NCI-H524 treated with DMSO at 0.1 percent for 48 hours (cell line): ENCODE measurements at places on chromosomes 7 and 10.

DNA sequence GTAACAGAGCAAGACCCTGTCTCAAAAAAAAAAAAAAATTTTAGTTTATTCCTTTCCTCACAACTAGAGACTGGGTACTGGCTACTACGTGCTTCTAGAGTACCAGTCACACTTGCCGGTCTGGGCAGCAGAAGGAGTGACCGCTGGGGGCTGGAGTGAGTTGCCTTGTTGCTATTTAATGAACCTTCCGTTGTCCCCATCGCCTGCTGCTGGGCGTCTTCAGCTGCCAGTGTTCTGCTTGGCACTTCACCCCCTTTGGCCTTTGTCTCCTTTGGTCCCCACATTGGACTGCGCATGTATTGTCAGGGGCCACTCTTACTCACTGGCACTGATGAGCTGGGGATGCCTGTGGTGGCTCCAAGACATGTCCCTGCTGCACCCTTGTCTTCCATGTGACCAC is 110.6 kb downstream of the CLEC2L start:
- no peak for DNase-seq

DNA sequence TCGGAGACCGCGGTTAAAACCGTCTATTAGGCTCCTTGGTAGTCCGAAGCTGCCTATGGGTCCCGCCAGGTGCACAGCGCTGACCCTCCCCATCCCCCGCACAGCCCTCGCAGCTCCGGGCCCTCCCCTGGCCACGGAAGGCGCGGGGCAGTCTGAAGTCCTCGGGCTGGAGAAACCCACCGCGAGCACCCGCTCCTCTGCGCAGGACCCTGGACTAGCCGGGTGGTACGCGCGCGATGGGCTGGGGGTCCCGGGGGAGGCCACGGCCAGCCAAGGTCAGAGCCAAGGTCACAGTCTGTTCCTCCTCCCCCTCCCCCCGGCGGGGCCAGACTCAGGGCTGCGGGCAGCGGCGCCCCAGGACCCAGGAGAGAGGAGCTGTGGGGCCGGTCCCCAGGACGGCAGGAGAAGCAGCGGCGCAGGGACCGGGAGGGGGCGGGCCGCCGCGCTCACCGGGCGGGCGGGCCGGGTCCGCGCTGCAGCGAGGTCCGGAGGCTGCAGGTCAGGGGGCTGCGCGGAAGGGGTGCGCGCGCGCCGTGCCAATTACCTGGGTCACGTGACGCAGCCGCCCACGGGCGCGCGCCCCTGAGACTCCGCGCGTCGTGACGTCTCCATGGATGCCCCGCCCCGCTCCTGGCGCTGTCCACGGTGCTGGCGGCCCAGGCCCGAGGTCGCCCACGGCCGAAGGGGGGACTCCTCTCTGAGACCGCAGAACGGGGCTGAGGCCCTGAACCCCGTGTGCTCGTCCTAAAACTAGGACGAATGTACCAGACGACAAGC is at the start of gene OGDHL:
Gene OGDHL, minus strand, starts transcription at position 535 of the 777 bp plus-strand sequence. CDS start 3,731 bp downstream, outside the sequence.
- DNase-seq, result no peak

DNA sequence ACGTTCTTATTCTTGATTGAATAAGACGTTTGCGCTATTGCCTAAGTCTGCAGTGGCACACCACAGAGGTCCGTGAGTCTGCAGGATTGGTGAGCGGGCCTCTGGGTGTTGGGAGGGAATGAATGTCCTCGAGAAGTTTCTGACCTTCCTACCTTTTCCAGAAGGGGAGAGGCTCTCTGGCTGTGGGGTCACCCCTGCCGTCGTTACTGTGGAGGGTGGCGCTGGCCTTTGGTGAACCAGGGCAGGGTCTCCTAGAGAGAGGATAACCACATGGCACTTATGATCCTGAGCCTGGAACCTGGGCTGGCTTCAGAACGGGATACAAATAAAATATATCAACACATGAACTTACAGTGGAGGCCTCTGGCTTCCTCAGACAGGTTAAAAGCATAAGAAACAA is 13.8 kb downstream of the IL15RA start:
- DNase-seq, result no peak

GRCh38 chr7:121072826-121073225 is 84.3 kb downstream of the CPED1 start:
- no peak for DNase-seq

DNA sequence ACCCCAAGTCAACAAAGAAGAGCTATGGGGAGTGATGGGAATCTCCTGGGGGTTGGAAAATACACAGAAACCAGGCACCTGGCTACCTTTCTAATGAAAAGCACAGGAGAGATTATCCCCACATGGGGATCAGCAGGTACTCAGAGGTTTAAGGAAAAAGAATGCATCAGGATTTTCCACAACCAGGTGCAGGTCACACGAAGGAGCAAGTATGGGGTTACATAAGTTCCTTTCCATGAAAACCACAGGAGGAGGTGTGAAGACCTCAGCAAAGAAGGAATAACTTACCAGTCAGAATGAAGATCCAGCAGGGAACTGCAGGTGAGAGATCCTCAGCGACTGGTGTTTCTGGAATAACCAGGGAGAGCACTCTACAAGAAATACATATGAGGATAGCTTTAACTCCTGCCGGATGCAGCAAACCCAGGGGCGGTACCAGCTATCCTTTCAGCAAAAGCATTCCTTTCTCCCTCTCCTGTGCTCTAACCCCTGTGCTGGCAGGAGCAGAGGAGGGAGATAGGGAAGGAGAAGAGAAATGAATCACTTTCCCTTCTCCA is 116.7 kb upstream of the TMEM106B start:
- no peak for DNase-seq

- DNase-seq, result no peak
Measured at GRCh38 chr10:30247704-30248103, 101.4 kb downstream of the MTPAP start.

DNA sequence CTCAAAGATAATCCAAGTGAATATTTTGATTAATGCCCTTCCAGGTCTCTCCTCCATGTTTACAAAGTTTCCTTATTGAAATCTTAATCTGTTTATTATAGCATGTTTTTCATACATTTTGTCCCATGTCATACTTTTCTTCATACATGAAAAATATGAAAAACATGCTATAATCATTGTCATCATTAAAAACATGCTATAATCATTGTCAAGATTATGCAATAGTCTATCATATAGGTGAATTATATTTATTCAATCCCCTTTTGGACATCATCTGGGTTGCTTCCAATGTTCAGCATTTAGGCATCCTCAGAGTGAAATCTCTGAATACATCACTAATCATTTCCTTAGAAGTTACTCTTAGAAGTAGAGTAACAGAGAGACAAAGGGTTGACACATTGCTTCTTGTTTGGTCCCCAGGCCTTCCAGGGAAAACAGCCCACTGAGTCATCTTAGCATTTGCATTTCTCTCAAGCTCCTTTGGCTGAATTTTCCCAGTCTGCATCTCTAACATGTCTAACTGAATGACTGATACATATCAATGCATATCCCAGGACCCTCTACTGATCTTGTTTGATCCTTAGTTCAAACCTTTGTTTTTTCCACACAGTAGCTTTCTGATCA is 87.0 kb downstream of the SGMS1 start:
- DNase-seq, result no peak

DNA sequence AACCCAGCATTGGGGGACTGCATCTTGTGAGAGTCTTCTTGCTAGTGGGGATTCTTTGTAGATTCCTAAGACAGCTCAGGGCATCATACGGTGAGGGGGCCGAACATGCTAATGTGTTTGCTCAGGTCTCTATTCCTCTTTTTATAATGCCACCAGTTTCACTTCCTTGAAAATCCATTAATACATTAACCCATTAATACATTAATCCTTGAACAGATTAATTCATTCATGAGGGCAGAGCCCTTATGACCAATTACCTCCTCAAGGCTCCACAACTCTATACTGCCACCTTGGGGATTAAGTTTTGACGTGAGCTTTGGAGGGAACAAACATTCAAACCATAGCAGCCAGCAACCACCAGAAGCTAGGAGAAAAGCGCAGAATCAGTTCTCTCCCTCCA is 67.2 kb upstream of the POT1 start:
- peak; percentile 15 for DNase-seq

GRCh38 chr7:91876391-91877133 is 3.9 kb downstream of the MTERF1 start:
- DNase-seq, result no peak

DNA sequence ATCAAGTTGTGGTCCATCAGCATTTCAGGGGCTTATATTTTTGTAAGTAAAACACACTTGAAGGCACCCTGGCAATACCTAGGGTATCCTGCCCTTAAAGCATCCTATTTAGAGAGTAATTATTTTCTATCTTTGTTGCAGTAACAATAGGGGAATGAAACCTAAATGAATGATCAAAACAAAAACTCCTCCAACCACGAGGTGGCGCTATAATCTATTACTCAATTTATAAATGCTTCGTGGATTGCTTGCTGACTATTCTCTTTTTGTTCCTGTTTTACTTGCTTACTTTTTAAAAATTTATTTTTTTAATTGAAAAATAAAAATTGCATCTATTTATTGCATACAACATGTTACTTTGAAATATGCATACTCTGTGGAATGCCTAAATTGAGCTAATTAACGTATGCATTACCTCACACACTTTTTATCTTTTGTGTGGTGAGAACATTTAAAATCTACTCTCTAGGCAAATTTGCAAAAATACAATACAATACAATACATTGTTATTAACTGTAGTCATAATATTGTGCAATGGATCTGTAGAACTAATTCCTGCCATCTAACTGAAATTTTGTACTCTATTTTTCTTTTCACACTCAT is 147.7 kb upstream of the BMPER start:
- DNase-seq, result no peak

GRCh38 chr10:5504146-5505072 is 5.0 kb upstream of the CALML5 start:
- no peak for DNase-seq

DNA sequence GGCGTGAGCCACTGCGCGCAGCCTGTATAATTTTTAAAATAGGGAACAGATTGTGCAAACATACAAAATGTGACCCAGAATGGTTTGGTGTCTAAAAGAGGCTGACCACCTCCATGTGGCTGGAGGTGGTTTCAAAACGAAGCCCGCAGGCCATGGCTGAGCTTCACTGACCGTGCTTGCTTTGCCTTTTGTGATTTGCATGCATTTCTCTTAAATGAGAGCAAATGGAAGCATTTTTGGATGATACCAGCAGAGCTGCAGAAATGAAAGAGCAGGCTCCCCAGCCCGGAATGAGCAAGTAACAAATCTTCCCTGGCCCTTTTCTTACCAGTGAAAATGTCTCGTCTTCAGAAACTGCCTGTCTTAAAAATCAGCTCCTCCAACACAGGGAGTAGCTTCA is 239.9 kb downstream of the CAMK1D start:
- no peak for DNase-seq

DNA sequence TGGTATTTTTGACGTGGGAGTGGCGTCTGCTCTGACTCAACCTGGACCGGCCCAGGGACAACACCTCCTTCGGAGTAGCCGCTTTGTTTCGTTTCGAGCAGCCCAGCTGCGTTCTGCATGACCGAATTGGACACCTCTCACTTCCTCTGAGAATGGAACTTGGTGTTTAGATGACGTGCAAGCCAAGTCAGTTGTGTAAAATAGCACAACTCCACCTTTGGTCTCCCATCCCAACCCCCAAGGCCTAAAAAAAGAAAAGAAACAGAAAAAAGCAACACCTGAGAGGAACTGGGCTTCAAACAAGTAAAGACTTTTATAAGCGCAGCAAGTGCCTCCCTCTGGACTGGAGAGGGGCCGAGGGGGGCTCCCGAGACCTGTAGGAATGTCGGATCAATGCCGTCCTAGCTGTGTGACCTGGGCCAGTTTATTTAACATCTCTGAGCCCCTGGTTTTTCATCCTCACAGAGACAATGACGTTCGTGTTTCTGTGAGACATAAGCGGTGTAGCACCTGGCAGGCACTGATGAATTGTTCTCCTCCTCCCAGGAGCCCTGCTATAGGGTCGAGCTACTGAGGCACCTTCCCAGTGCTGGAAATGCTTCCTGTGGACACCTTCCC is 52.0 kb upstream of the SMNDC1 start:
- no peak for DNase-seq

GRCh38 chr10:53006663-53007526 is 234.3 kb upstream of the MBL2 start:
- DNase-seq, result no peak

GRCh38 chr7:174716-175115 is 17.7 kb upstream of the FAM20C start:
- DNase-seq, result no peak

DNA sequence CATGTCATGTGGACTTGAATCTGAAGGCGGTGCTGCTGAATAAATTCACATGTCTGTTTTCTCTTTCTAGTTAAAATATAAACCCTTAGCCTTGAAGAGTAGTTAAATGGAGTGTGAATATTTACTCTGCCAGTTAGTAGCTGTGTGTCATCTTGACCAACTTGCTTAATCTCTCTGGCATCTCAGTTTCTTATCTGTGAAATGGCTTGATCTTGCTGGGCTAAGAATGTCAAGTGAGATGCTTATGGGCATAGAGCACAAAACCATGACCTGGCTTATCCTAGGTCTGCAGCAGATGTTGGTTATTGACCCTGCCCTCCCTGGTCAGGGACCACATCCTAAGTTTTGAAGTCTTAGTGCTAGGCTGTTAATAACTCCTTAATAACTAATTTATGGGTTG is 16.6 kb downstream of the ARID5B start:
- no peak for DNase-seq

GRCh38 chr10:79070606-79071395 is 2.0 kb downstream of the ZMIZ1 start:
- no peak for DNase-seq

- DNase-seq, result peak; percentile 46
Measured at GRCh38 chr10:79445977-79446757, 743 bp upstream of the ZCCHC24 start.

GRCh38 chr7:4080954-4081353 is 601.1 kb upstream of the FOXK1 start:
- DNase-seq, result no peak

- no peak for DNase-seq
Measured at GRCh38 chr10:31120961-31121685, 89.5 kb upstream of the ZNF438 start.

- no peak for DNase-seq
Measured at GRCh38 chr10:132774902-132775863, 10.8 kb downstream of the NKX6-2 start.

DNA sequence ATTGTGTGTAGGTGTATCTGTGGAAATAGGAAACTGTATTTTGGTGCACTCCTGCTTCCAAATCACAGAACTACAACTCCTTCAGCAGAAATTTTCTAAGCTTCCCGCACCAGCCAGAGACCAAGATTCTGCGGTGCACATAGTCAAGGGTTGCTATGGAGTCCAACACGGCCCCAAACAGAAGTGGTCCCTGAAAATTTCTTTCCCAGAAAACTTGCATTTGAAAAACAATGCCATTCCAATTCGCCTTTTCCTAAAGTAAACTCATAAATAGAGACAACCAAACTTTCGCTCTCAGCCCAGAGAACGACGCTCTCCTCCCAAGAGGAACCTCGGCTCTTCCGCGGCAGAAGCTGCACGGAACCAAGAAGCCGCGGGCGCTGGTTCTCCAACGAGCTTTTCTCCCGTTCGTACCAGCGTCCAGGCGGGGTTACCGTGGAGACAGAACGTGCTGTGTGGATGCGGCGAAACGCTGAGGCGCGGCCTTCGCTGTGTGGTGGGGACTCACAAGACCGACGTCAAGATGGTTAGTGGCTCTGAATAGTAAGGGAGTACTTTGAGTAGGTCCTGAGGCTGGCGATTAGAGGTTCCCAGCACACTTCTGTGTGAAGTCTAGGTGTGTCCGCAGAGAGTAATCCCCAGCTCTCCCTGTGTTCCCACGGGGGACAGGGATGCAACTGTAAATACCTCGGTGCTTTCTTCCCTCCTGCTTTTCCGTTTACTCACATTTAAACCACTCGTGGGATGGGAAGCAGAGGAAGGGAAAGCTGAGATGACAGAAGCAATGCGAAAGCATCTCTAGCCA is 24.0 kb upstream of the ZC3HAV1 start:
- peak; percentile 66 for DNase-seq

GRCh38 chr7:2107386-2108070 is 125.2 kb downstream of the MAD1L1 start:
- DNase-seq, result no peak
